ENCODE measurements at places on chromosomes 16 and 17. TPM values are rescaled to one million over a fixed set of nuclear protein-coding genes. Genes with fewer than 3 reads are reported as not detected.

Gene CRHR1
- total RNA-seq: not detected

Gene PRCD
- total RNA-seq: 11.2 TPM

Gene TTLL6
- not detected for total RNA-seq

Gene NOS2
- not detected for total RNA-seq

Gene EFCAB5
- 1.1 TPM for total RNA-seq

Gene DPEP3
- total RNA-seq: not detected

Gene SLC13A5
- not detected for total RNA-seq

Gene NPIPB9
- total RNA-seq: not detected

Gene TEPSIN
- 8.2 TPM for total RNA-seq

Gene ABCA8
- 78.8 TPM for total RNA-seq

Gene NGFR
- total RNA-seq: 0.26 TPM

Gene PITPNM3
- total RNA-seq: 0.26 TPM

Gene TAT
- total RNA-seq: not detected

Gene TOX3
- not detected for total RNA-seq

Gene CBLN1
- total RNA-seq: not detected

Gene C17orf58
- 30.7 TPM for total RNA-seq

Gene CIITA
- total RNA-seq: 0.26 TPM

Gene GRIN2A
- total RNA-seq: 0.32 TPM

Gene NLRP1
- total RNA-seq: 38.1 TPM

Gene PRAC1
- total RNA-seq: not detected

Gene EPN3
- not detected for total RNA-seq

Gene PDILT
- not detected for total RNA-seq

Gene MEFV
- under 0.01 TPM for total RNA-seq

Gene OR1A1
- not detected for total RNA-seq

Gene SULT1A2
- not detected for total RNA-seq

Gene IRX3
- total RNA-seq: under 0.01 TPM

Gene FMNL1
- 14.5 TPM for total RNA-seq

Gene FNDC8
- total RNA-seq: not detected

Gene CLEC3A
- not detected for total RNA-seq

Gene HSF4
- 29.5 TPM for total RNA-seq

Gene AANAT
- not detected for total RNA-seq

Measured in bronchial smooth muscle cell (primary cell).